ENCODE measurements at places on chromosomes 12 and 14. TPM values are rescaled to one million over a fixed set of nuclear protein-coding genes. Genes with fewer than 3 reads are reported as not detected.

Gene CEP170B
- 22.8 TPM for total RNA-seq

Gene CFAP251
- total RNA-seq = 9.5 TPM

GRCh38 chr14:99514552-99515300 lies 33.5 kb downstream of the CCNK start:
- DNase-seq = no peak

GRCh38 chr14:61333087-61333486 lies 11.7 kb downstream of the PRKCH start:
- no peak for DNase-seq

DNA sequence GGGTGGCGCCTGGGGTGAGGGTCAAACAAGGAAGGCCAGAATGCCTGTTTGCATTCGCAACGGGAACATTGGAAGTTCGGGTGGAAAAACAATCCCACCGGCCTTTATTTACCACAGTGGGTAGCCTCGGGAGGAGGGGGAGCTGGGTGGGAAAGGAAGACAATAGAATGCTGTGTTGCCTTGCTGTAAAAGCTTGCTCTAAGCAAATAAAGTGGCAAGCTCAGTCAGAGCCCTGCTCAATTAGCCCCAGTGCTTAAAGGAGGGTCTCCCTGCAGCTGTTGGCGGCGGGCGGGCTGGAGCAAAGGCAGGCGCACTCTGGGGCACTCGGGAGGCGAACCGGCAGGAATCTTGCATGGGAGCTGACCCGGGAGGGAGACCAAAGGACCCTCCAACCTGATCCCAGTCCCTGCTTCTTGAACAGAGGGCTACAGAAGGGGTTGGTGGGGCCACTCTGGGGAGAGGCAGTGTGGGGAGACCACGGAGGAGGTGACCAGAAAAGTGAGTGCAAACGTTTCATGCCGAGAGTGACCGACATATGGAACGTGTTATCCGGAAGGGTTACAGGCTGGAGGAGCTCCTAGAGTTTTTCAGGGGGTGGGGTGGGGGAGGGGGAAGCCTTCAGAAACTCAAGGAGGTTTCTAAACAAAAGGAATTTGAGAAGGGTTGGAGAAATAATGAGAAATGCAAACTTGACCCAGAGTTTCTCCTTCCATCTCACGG lies 48.5 kb downstream of the NTF3 start:
- no peak for DNase-seq

Gene FOXG1
- 75.5 TPM for total RNA-seq

Gene SLC25A21
- total RNA-seq = 0.78 TPM

DNA sequence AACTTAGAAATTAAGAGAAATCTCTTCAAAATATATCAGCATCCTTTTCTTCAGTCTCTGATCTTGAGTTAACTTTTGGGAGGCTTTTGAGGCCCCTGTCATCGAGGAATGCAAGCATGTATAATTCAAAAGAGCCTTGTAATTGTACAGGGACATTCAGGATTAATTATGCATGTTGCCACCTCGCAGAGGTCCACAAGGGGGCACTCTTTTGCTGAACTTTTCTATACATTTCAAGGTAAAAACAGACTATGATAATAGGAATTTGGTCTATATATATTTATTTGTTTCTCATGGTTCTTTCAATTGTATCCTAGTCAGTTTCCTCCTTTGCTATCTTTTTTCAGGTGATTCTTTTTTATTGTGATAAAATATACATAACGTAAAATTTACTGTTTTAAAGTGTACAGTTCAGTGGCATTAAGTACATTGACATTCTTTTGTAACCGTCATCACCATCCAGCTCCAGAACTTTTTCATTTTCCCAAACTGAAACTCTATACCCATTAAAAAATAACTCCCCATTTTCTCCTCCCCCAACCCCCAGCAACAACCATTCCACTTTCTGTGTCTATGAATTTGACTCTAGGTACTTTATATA lies 47.0 kb upstream of the SLC2A13 start:
- DNase-seq = peak; percentile 4

GRCh38 chr14:89185919-89186855 lies 230.8 kb downstream of the FOXN3 start:
- DNase-seq = peak; percentile 58

GRCh38 chr12:76590131-76590530 lies 30.6 kb upstream of the OSBPL8 start:
- no peak for DNase-seq

Gene RAB2B
- 48.0 TPM for total RNA-seq

DNA sequence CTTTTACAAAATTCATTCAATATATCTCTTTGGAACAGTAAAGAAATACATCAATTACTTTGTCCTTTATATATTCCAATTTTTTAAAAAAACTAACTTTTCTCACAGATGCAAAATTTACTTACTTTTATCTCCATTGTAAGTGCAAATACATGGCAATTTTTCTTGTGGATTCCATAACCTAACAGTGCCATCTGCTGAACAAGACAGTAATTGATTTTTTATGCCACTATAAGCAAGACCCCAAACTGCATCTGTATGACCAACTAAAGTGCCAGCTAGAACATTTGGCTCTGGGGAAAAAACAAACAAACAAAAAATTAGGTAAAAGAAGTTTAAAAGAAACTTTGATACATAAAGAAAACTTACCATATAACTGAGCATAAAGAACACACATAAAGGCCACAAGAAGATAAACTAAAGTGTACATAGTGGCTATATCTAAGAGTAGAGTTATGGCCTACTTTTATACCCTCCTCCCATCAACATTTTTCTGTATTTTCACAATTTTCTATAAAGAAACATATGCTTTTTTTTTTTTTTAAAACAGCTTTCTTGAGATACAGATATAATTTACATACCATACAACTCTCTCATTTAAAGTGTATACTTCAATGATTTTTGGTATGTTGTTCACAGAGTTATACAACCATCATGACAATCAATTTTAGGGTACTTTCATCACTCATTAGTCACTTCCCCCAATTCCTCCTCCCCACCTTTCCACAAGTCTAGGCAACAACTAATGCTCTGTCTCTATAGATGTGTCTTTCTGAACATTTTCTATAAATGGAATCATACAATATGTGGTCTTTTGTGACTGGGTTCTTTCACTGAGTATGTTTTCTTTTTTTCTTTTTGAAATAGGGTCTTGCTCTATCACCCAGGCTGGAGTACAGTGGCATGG lies 32.6 kb downstream of the COCH start:
- no peak for DNase-seq

DNA sequence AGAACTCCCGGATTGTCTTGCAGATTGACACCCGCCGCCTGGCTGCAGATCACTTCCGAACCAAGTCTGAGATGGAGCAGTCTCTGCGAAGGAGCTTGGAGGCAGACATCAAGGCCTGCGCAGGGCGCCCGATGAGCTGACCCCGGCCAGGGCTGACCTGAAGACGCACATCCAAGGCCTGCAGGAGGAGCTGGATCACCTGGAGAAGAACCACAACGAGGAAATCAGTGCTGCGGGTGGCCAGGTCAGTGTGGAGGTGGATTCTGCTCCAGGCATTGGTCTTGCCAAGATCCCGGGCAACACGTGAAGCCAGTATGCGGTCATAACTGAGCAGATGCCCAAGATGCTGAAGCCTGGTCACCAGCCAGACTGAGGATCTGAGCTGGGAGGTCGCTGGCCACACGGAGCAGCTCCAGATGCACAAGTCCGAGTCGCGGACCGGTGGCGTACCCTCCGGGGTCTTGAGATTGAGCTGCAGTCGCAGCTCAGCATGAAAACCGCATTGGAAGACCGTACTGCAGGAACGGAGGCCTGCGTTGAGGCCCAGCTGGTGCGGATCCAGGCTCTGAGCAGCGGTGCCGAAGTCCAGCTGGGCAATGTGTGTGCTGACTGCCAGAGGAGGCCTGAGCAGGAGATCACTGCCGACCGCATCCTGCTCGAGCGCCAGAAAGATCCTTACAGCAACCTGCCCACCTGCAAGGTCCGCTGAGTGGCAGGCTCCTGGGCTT lies 12.4 kb upstream of the A2M start:
- no peak for DNase-seq

Gene OLR1
- 7.3 TPM for total RNA-seq
